Effector CD4-positive, alpha-beta T cell (primary cell): ENCODE measurements at places on chromosomes 12 and 14.

DNA sequence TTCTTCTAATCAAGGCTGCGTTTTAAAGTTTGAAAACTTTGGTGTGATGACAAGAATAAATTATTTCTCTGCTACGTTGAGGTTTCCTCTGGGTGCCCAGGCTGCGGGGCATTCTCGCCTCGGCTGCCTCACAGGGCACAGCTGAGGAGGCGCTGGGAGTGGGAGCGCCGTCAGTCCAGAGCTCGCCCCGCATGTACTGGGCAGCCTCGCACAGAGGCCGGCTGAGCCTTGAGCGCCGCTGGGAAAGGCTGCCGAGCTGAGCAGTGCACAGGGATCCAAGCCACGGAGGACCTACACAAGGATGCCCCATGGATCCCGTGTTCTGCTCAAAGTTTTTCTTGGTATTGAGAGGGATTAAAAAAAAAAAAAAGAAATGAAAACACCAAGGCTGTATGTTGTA lies 11.6 kb downstream of the RFX4 start:
- no peak for DNase-seq

DNA sequence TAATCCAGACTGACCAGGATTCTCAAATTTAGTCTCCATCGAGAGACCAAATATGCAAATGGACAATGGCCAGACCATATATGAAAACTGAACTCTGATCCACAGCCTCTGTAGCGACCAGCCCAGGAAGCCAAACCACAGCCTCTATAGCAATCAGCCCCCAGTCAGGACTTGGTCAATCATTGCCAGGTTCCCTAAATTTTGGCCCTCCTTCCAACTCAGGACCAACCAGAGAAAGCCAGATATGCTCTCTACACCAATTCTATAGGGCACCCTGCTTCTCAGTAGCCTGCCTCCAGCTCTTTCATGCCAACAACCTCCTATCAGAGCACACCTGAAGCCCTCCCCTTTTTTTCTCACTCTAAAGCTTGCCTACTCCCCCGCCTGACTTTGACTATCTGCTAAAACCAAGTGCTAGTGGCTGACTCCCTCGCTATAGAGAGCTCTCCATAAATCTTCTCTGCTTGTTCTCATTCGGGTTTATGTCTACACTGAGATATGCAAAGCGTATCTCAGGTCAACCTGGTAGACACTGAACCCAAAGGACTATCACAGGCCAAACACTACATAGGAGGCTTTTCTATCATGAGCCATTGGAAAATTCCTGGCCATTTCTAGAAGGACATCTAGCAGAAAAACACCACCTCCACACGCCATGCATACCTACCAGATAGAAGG lies 110.5 kb upstream of the FUT8 start:
- no peak for DNase-seq

GRCh38 chr12:129106772-129107171 lies 253.5 kb downstream of the GLT1D1 start:
- no peak for DNase-seq

- DNase-seq, result no peak
These were observed 189.2 kb upstream of the DIO3 start for GRCh38 chr14:101371799-101372793.

DNA sequence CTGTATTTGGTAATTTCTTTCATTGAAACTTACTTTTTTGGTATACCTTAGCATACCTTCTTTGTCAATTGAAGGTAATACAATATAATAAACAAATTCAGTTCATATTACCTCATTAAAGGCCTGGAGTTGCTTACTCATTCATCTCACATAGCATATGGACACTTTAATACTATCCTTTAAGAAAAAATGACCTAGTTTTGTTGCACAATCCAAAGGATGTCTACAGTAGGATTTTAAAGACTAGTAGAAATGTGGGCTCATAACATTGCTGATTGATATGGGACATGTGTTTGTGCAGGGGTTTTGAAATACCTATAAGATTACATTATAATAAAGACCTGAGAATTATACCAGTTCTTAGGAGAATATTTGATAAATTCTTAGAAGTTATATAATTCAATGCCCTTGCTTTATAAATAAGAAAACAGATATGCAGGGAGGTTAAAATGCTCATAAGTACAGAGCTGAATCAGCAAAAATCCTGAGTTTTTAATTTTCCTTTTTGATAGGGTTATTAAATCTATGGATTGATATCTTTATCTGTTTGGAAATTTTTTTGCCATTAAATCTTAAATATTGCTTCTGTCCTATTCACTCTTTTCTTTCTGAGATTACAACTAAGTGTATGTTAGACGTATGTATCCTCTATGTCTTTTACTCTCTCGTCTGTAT lies 352.1 kb downstream of the ATP23 start:
- DNase-seq, result no peak

DNA sequence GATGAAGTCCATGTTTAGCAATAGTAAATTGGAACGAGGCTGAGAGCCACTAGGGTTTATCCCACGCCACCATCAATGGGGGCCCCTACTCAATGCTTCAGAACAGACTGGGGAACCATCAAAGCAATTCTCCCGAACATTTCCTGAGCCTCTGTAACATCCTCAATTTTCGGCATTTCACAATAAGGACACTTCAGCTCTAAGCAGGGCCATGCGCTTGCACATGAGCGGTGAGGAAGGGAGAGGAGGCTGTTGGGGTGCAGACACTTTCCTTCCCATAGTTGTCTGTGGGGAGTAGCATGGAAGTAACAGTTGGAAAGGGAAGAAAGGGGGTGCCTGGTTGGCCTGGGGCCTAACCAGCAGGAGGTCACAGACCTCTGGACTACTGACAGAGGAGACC lies 129.9 kb upstream of the PRMT8 start:
- DNase-seq, result no peak

DNA sequence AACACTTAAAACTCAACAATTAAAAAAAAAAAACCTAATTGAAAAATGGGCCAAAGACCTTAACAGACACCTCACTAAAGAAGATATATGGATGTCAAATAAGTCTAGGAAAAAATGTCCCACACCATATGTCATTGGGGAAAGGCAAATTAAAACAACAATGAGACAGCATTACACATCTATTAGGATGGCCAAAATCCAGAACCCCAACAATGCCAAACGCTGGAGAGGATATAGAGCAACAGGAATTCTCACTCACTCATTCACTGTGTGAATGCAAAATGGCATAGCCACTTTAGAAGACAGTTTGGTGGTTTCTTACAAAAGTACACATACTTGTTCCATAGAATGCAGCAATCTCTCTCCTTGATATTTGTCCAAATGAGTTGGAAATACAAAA lies 173.7 kb downstream of the SLC25A21 start:
- DNase-seq, result no peak

- no peak for DNase-seq
These were observed 486.0 kb downstream of the RMST start for GRCh38 chr12:97948591-97948990.
